Skeletal muscle tissue (tissue), 5 donors: ENCODE measurements at places on chromosomes 13 and 19. TPM values are rescaled to one million over a fixed set of nuclear protein-coding genes. Genes with fewer than 3 reads are reported as not detected.

MAP4K1 gene
- total RNA-seq, result under 0.01 TPM

DCLK1 gene
- total RNA-seq, result 92.9 TPM

CEACAM7 gene
- total RNA-seq, result not detected

EBI3 gene
- not detected for total RNA-seq

ERICH6B gene
- total RNA-seq, result not detected

IZUMO2 gene
- not detected for total RNA-seq

ZNF560 gene
- 0.52 TPM for total RNA-seq

GRK1 gene
- total RNA-seq, result not detected

GIPC3 gene
- total RNA-seq, result not detected

PVR gene
- 15.7 TPM for total RNA-seq

SMIM44 gene
- total RNA-seq, result not detected

KATNAL1 gene
- 16.2 TPM for total RNA-seq

CFAP97D2 gene
- not detected for total RNA-seq

ICAM4 gene
- 2.6 TPM for total RNA-seq
